Activated CD8-positive, alpha-beta memory T cell treated with anti-CD3 and anti-CD28 coated beads for 4 hours (primary cell): ENCODE measurements at places on chromosomes 5 and 9.

- no peak for DNase-seq
Observed at GRCh38 chr5:119367502-119368237, 11.9 kb downstream of the TNFAIP8 start.

- no peak for DNase-seq
Observed at GRCh38 chr9:137421838-137422603, 941 bp downstream of the EXD3 start.

DNA sequence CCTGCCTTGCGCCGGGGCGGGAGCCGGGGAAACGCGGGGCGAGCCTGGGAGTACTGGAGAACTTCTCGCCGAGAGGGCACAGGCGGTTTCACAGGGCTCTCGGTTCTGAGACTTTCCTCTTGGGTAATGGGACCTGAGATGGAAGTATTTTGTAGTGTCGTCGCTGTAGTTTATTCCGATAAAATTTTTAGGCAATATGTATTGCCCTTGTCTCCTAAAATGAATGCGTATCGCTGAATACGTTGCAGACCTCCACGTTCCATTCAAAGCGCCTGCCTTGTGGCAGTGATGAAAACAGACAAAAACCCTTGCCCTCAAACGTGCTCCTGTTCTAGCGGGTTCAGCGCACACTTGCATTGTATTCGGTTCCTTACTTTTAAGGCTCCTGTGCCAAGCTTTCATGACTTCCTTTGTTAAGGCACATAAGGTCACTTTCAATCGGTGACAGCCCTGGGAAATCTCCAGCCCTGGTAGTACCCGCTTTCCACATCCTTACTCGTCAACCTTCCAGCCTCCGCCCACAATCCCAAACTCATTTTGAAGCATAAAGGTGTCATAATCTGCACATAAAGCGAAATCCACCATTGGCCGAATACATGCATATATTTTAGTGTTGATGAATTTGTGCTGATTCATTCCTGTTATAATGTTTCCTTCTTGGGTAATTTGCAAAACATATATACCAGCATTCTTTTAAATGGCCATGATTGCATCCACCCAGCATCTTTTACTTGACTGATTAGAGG, 694 bp downstream of the RMI1 start:
- no peak for DNase-seq

GRCh38 chr5:160966921-160967320, 114.9 kb upstream of the ATP10B start:
- DNase-seq, result no peak

DNA sequence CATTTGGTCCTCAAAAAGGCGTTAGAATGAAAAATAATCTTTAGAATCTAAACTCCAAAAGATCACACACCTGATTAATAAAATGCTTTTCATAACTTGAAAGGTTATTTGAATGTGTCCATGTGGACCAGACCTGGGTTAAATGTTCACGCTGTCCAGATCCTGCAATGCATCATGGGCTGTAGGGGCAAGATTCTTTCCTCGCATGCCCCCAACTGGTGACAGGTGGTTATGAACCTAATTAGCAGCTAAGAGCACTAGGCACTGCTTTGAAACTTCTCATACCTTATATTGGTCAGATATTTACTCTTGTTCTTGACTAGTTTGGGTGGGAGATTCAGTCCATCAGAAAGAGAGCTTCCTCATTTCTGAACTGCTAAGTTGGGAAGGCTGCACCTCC, 19.3 kb upstream of the PIP5K1B start:
- no peak for DNase-seq

- no peak for DNase-seq
Observed at GRCh38 chr5:6950860-6951259, 237.6 kb downstream of the TENT4A start.

DNA sequence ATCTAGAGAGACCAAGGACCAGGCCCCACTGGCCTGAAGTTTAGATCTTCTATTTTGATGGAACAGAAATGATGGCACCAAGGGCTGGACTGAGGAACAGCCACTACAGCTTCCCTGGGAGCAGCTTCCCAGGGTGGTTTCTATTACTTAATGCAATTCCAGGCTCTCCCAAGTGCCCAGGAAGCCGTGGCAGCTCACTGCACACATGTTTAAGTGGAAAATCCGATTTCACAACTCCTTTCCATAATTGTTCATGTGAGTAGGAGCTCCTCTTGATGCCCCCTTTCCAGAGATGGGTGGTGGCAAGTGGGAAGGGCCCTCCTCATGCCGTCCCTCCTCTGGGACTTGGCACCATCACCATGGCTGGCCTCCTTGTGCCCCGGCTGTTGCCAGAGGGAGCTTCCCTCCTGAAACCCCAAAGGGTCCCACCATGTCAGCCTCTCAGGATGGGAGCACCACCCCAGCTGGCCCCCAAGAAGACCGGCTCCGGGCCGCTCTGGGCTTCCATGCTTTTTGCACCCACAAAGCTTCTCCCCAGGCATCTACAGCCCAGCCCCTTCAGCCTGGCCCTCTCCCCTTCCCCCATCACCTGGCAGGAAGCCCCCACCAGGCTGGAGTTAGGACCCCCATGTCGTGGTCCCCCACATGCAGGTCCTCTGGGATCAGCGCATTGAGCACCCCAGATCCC, 9.1 kb upstream of the UBAC1 start:
- no peak for DNase-seq

DNA sequence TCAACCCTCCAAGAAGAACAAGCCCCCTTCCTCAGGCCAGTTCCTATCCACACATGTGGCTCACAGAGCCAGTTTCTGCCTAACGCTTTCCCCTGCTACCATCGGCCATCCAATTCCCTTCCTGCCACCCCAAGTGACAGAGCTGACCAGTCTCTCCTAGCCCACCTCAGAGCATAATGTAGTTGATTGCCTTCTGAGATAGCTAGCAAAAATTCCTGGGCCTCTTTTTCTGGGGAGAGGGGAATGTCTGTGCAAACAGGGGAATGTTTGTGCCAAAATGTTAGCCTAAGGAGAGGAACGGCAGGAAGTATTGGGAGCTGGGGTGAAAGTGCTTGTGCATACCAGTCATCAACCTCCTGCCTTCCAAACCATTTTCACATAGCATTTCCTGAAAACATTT, 157.0 kb downstream of the PJA2 start:
- DNase-seq, result no peak

GRCh38 chr5:45440466-45440865, 255.7 kb downstream of the HCN1 start:
- DNase-seq, result no peak

- DNase-seq, result no peak
Observed at GRCh38 chr9:34869390-34869789, 88.7 kb upstream of the PHF24 start.

DNA sequence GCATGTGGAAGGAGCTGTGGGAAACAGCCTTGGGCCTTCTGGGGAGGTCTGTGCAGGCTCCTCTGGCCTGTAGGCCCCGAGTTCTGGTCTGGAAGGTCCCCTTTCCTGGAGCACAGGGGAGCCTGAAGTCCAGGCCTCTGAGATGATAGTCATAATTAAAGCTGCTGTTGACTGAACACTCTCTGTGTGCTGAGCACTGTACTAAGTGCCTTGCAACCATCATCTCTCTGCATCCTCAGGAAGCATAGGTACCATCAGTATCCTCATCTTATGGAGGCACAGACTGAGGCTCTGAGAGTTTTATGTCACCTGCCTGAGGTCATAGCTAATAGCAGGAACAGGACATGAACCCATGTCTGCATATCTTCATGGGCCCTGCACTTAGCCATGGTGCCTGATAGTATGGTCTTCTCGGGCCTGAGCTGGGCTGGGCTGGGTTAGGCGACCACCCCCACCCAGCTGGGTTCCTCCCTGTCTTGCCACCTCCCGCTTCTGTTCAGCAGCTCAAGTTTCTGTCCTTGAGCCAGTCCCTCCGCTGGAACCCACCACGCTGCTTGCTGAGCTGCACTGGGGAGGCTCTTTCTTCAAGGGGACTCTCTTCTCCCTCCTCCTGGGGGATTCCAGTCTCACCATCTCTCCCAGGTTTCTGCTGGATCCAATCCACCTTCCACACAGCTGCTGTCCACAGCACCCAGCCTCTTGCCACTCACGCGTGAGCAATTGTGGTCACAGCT, 27.6 kb downstream of the LMX1B start:
- no peak for DNase-seq

DNA sequence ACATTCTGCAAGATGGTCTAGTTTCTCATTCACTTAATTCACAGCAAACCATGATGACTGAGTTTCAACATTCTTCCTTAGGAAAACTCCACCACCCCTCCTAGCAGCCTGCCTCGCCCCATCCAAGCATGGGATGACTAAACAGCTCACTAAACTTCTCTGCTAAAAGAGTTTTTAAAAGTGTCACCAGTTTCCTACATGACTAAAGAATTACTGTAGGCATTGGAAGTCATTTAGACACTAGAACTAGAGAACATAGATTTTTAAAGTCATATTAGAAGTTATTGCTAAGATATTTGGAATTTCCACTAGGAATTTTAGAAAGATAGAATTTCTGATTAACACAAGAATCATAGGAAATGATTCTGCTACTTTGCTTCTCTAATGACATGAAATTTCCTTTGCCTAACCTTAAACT, 5.5 kb upstream of the ESM1 start:
- no peak for DNase-seq

DNA sequence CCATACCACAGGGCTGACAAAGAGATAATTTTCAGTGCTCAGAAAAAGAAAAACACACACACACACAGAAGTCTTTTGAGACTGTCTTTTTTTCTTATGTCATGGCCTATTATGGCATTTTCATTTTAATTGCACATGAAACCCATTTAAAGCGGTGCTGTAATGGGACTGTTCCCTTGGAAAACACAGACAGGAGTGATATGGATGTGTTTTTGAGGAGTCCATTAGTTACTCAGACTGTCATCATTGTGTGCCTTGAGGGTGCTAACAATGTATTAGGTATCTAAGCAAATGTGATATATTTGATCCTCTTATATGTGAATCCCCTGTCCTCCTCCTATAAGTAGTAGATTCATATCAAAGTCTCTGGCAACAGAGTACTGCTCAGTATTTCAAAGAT, 642.0 kb upstream of the WWC1 start:
- DNase-seq, result no peak

GRCh38 chr5:7412409-7412808, 16.5 kb downstream of the ADCY2 start:
- no peak for DNase-seq

DNA sequence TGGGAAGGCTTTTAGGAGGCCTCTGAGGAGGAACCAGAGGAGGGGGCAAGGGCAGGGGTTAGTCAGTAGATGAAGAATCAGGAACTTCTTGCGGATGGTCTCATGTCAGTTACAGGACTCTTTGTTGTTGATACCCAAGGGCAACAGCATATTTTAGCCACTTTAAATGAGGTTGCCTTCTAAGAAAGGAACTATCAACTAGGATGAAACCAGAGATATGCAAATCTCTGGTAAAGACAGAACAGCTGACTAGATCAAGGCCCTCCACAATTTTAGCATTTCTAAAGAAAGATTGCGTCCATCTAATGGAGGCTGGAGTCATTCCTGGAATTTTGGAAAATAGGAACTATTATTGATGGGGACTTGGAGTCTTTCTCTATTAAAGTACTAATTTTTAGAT, 57.7 kb upstream of the KLF4 start:
- no peak for DNase-seq

- DNase-seq, result no peak
Observed at GRCh38 chr5:167726642-167727041, 564.8 kb upstream of the WWC1 start.

DNA sequence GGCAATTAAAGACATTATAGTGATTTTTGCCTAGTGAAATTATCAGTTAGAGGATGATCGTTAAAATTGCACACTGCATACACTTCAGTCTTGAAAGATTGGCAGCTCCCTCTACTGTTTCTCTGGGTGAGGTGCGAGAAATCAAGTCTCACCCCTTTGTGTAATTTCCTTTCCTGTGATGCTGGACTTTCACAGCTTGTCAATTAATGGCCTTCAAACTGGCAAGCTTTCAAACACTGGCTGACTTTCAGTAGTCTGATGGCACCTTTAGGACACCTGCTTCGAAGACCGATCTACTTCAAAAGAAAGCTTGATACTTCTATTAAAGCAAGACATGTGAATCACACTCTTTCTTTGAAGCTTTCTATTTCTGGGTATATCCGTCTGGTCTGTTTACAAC, 706.7 kb upstream of the PTPRD start:
- DNase-seq, result no peak

DNA sequence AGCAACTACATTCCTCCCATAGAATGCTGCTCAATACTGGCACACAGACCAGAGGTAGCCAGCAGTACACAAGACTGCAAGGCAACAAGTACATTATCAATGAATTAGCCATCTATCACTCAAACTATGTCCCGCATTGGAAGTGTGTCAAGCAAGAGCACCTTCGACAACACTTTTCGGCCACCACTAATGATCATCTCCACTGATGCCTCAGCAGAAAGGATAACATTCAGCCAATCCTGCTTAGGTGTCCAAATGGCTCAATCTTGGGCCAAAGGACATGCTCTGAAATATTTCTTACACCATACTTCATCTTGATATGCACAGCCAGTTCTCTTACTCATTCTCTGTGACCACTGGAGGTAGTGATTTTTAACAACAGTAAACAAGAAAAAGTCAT, 25.0 kb downstream of the SKP1 start:
- DNase-seq, result no peak

- DNase-seq, result no peak
Observed at GRCh38 chr5:180387798-180388197, 34.7 kb upstream of the GFPT2 start.

- no peak for DNase-seq
Observed at GRCh38 chr9:73741316-73741715, 589.7 kb downstream of the ANXA1 start.

GRCh38 chr5:179834120-179834519, 13.4 kb downstream of the SQSTM1 start:
- DNase-seq, result no peak

- DNase-seq, result no peak
Observed at GRCh38 chr9:24296124-24296523, 249.6 kb downstream of the IZUMO3 start.
